ENCODE measurements at places on chromosomes 4 and X. TPM values are rescaled to one million over a fixed set of nuclear protein-coding genes. Genes with fewer than 3 reads are reported as not detected.

Gene XAGE1B
- not detected for polyA plus RNA-seq

Gene TREX2
- polyA plus RNA-seq = not detected

Gene RPL36A
- 2,651 TPM for polyA plus RNA-seq

Gene FABP2
- polyA plus RNA-seq = 661 TPM

Gene PCDH7
- polyA plus RNA-seq = under 0.01 TPM

Gene MAGEC3
- polyA plus RNA-seq = not detected

GRCh38 chrX:22340022-22340616, 67.4 kb downstream of the CBLL2 start:
- no peaks in the 10 kb centered on the region for H3K4me1 ChIP-seq
- DNase-seq = no peak
- H3K27ac ChIP-seq = no peak overlapping the region
- no peaks in the 10 kb centered on the region for H3K36me3 ChIP-seq

- no peaks in the 10 kb centered on the region for H3K4me1 ChIP-seq
Measured at GRCh38 chr4:153034681-153035080, 98.6 kb downstream of the FHDC1 start.

GRCh38 chrX:37367946-37368345, 18.8 kb downstream of the PRRG1 start:
- DNase-seq = no peak
- H3K36me3 ChIP-seq = no peaks in the 10 kb centered on the region
- H3K27ac ChIP-seq = no peak overlapping the region
- H3K4me3 ChIP-seq = no peak overlapping the region

- H3K4me3 ChIP-seq = no peak overlapping the region
- no peak overlapping the region for H3K27ac ChIP-seq
- H3K36me3 ChIP-seq = no peaks in the 10 kb centered on the region
- H3K27me3 ChIP-seq = no peaks in the 10 kb centered on the region
- DNase-seq = no peak
- no peaks in the 10 kb centered on the region for H3K4me1 ChIP-seq
Measured at GRCh38 chr4:166981847-166982246, 252.4 kb downstream of the SPOCK3 start.

GRCh38 chr4:111398906-111399330, 746.3 kb upstream of the FAM241A start:
- H3K27me3 ChIP-seq = no peaks in the 10 kb centered on the region
- no peak overlapping the region for H3K27ac ChIP-seq
- DNase-seq = peak; percentile 2

DNA sequence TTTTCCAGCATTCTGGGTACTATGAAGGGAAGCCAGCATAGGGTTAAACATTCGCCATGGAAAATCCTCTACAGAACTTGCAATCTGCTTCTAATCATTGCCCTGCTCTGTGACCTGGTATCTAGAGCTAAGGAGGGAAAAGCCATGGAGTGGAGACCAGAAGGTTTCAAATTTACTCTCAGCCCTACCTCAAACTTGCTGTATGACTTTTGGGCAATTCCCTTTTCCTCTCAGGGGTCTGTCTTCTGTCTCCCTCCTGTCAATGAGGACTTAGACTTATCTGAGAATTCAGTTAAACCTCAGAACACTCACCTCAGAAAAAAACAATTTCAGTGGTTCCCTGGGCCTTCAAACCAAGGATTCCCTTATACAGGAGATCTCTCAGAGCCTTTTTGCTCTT, 29.1 kb downstream of the ARHGEF9 start:
- peaks cover 6% of the 10 kb centered on the region for H3K4me1 ChIP-seq
- no peak for DNase-seq
- H3K36me3 ChIP-seq = no peaks in the 10 kb centered on the region
- peak overlapping the region; percentile 76 for H3K4me3 ChIP-seq
- no peaks in the 10 kb centered on the region for H3K27me3 ChIP-seq

- no peaks in the 10 kb centered on the region for H3K36me3 ChIP-seq
- H3K4me3 ChIP-seq = no peak overlapping the region
- H3K4me1 ChIP-seq = peaks cover 7% of the 10 kb centered on the region
- no peak overlapping the region for H3K27ac ChIP-seq
- H3K27me3 ChIP-seq = no peaks in the 10 kb centered on the region
Measured at GRCh38 chr4:55033296-55033695, 92.1 kb downstream of the KDR start.

GRCh38 chr4:90317785-90318184, 190.6 kb downstream of the CCSER1 start:
- no peak overlapping the region for H3K27ac ChIP-seq
- H3K4me3 ChIP-seq = no peak overlapping the region
- no peaks in the 10 kb centered on the region for H3K27me3 ChIP-seq
- no peaks in the 10 kb centered on the region for H3K4me1 ChIP-seq

- no peak overlapping the region for H3K27ac ChIP-seq
- no peaks in the 10 kb centered on the region for H3K27me3 ChIP-seq
- H3K4me1 ChIP-seq = peaks cover 11% of the 10 kb centered on the region
- no peak overlapping the region for H3K4me3 ChIP-seq
Measured at GRCh38 chrX:41827886-41828285, 95.5 kb downstream of the CASK start.

DNA sequence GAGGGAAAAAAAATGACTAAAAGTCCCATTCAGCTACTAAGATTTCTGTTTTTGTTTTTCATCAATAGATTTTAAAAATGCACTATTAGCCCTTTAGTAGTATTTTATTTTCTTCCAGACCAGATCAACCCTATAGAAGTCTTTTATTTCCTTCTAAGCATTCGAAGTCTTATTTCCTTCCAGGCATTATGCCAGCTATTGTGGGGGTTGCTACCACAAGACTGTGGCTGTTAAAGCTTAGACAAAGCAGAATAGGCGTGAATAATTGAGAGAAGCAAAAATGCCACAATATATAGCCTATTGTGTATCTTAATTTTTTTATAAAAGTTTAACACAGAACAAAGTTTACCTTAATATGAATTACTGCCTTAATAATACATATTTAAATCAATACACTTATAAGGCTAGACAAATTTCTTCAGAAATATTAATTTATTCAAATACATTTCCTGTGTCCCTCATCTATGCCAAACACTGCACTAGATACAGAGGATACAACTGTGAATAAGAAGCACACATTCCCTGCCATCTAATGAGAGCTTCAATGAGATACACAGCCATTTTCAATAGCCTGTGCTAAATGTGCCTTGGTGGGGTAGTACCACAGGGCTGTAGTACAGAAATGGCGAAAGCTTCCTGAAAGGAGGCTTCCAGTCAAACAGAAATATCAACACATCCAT, 33.1 kb downstream of the SLC10A7 start:
- no peaks in the 10 kb centered on the region for H3K27me3 ChIP-seq
- DNase-seq = no peak
- no peaks in the 10 kb centered on the region for H3K4me1 ChIP-seq
- no peak overlapping the region for H3K27ac ChIP-seq
- H3K4me3 ChIP-seq = no peak overlapping the region
- peaks cover 3% of the 10 kb centered on the region for H3K36me3 ChIP-seq

- H3K4me1 ChIP-seq = no peaks in the 10 kb centered on the region
- no peak for DNase-seq
- no peaks in the 10 kb centered on the region for H3K36me3 ChIP-seq
- no peaks in the 10 kb centered on the region for H3K27me3 ChIP-seq
Measured at GRCh38 chrX:22674932-22675331, 324.8 kb upstream of the DDX53 start.

DNA sequence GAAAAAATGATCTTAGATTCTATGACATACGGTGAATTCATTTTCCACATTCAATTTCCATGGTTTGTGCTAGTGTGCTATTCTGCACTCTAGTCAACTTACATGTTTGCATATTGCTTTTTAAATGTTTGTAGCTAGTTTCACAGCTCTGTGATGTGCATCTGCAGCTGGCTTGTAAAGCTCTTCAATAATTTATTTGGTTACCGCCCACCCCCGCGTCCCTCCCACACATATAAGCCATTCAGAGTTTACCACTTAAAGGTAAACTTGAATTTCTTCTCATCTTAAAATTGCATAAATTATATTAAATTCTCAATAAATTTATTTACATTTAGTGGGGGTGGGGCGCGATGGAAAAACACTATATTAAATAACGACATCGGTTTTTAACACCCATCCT, 291 bp upstream of the NBDY start:
- H3K36me3 ChIP-seq = no peaks in the 10 kb centered on the region
- H3K4me1 ChIP-seq = no peaks in the 10 kb centered on the region
- no peak overlapping the region for H3K27ac ChIP-seq
- peak; percentile 36 for DNase-seq
- no peaks in the 10 kb centered on the region for H3K27me3 ChIP-seq
- H3K4me3 ChIP-seq = peak overlapping the region; percentile 49

DNA sequence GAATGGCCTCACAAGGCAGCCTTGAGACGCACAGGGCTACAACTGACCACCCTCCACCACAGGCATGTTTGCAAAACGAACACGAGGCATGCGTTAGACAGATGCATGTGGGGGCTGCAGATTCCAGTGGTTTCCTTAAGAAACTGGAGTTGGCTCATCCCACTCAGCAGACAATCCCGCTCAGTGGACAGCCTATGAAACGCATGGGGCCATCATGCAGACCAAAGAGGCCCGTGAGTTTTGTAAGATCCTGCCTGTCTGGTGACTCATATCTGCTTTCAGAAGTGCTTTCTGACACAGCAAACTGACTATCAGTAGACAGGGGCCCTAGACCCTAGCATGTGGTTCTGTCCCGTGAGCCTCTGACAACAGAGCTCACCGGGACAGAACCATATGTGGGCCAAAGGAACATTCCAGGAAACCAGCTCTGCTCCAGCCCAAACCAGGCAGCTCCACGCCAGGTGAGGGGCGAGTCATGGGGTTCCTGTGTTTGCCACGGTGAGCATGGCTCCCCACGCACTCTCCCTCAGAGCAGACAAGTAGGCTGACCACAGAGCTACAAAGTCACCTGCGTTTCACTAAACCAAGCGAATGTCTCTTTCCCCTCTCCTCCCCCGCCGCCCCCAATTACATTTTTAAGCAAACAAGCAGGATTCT, 74.4 kb downstream of the MTMR1 start:
- DNase-seq = no peak
- no peaks in the 10 kb centered on the region for H3K27me3 ChIP-seq
- H3K4me1 ChIP-seq = no peaks in the 10 kb centered on the region
- no peak overlapping the region for H3K27ac ChIP-seq

DNA sequence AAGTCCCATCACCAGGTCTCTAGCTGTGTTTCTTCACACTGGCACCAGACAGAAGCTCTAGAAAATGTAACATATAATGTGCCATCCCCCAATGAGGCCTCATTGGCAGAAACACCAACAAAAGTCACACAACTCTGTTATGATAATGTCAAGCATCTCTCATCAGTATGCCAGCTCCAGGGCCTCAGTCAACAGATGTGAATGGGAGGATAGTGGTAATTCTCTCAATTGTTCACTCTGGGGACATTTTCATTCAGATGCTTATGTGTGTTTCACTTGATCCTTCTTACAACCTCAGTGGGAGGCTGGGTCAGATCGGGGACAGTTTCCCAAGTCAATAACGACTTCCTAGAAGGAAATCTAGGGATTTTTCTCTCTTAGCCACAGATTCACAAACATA, 57.5 kb upstream of the SCOC start:
- DNase-seq = no peak
- no peaks in the 10 kb centered on the region for H3K27me3 ChIP-seq
- H3K4me3 ChIP-seq = no peak overlapping the region

GRCh38 chrX:21738210-21738949, 19.5 kb downstream of the SMPX start:
- H3K4me1 ChIP-seq = peaks cover 13% of the 10 kb centered on the region
- H3K36me3 ChIP-seq = no peaks in the 10 kb centered on the region
- H3K4me3 ChIP-seq = no peak overlapping the region
- no peak for DNase-seq
- H3K27me3 ChIP-seq = no peaks in the 10 kb centered on the region

DNA sequence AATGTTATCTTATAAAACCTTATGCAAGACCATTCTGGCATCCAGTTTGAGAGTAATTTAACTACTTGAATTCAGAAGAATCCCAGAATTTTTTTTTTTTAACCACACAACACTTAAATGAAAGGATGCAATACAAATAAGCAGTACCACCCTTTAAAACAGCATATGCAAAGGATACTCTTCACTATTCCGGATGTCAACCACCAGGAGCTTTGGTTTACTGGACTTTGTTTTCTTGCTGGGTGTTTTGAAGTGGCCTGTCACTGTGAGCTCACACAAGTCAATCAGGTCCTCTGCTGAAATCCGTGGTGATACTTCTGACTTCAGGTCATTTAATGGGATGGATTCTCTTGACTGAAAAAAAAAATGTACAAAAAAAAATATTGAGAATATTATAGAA, 200.0 kb downstream of the TBCK start:
- H3K4me3 ChIP-seq = no peak overlapping the region
- H3K27ac ChIP-seq = no peak overlapping the region
- peaks cover 4% of the 10 kb centered on the region for H3K36me3 ChIP-seq
- no peaks in the 10 kb centered on the region for H3K4me1 ChIP-seq
- no peak for DNase-seq

- no peak overlapping the region for H3K4me3 ChIP-seq
- no peaks in the 10 kb centered on the region for H3K27me3 ChIP-seq
- no peaks in the 10 kb centered on the region for H3K36me3 ChIP-seq
- DNase-seq = no peak
- no peaks in the 10 kb centered on the region for H3K4me1 ChIP-seq
Measured at GRCh38 chr4:154643493-154643892, 31.0 kb upstream of the FGG start.
